ENCODE measurements at places on chromosomes 7 and 10. TPM values are rescaled to one million over a fixed set of nuclear protein-coding genes. Genes with fewer than 3 reads are reported as not detected.
A peak's percentile ranks its signal among the peaks of the same experiment; 100 is the strongest.

NYAP1 gene
- 0.28 TPM for polyA plus RNA-seq

LRMDA gene
- 20.6 TPM for polyA plus RNA-seq

CALML5 gene
- not detected for polyA plus RNA-seq

GRCh38 chr10:129444359-129444758, 22.7 kb upstream of the MGMT start:
- no peak for DNase-seq
- H3K4me1 ChIP-seq: no peaks in the 10 kb centered on the region
- H3K27me3 ChIP-seq: no peaks in the 10 kb centered on the region
- no peak overlapping the region for H3K27ac ChIP-seq
- H3K36me3 ChIP-seq: no peaks in the 10 kb centered on the region
- H3K4me3 ChIP-seq: no peak overlapping the region

- H3K36me3 ChIP-seq: no peaks in the 10 kb centered on the region
- H3K4me3 ChIP-seq: no peak overlapping the region
- H3K27me3 ChIP-seq: no peaks in the 10 kb centered on the region
Measured at GRCh38 chr10:15558136-15558535, 161.6 kb downstream of the ITGA8 start.

- H3K27me3 ChIP-seq: no peaks in the 10 kb centered on the region
- H3K27ac ChIP-seq: no peak overlapping the region
- no peaks in the 10 kb centered on the region for H3K36me3 ChIP-seq
- no peak for DNase-seq
- H3K4me3 ChIP-seq: no peak overlapping the region
- H3K4me1 ChIP-seq: peaks cover 2% of the 10 kb centered on the region
Measured at GRCh38 chr10:104450954-104451353, 97.3 kb downstream of the CFAP58 start.

- peak; percentile 14 for DNase-seq
- H3K4me1 ChIP-seq: peaks cover 11% of the 10 kb centered on the region
- no peak overlapping the region for H3K4me3 ChIP-seq
- no peak overlapping the region for H3K27ac ChIP-seq
- H3K36me3 ChIP-seq: no peaks in the 10 kb centered on the region
- H3K27me3 ChIP-seq: no peaks in the 10 kb centered on the region
Measured at GRCh38 chr10:79027147-79028055, 41.4 kb upstream of the ZMIZ1 start.

- no peaks in the 10 kb centered on the region for H3K27me3 ChIP-seq
- H3K36me3 ChIP-seq: no peaks in the 10 kb centered on the region
- no peak overlapping the region for H3K4me3 ChIP-seq
Measured at GRCh38 chr10:130233426-130233825, 97.2 kb downstream of the GLRX3 start.

DNA sequence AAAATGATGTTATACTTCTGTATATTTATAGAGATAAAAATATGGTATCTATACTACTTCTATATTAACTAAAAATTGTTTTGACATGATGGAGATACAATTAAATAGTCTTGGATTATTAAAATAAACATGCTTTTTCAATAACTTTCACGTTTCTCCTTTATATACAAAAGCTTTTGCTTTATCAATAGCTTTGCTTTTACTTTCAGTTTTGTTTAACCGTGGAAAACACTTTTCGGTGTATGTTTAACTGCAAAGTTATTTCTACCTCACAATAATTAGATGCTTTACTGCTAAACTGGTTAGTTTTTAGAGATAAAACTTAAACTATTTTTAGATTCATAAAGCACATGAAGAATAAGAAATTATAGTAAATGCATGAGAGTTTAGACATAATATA, 432.1 kb upstream of the PCDH15 start:
- H3K4me3 ChIP-seq: no peak overlapping the region
- H3K27ac ChIP-seq: no peak overlapping the region
- no peaks in the 10 kb centered on the region for H3K4me1 ChIP-seq
- no peak for DNase-seq

DNA sequence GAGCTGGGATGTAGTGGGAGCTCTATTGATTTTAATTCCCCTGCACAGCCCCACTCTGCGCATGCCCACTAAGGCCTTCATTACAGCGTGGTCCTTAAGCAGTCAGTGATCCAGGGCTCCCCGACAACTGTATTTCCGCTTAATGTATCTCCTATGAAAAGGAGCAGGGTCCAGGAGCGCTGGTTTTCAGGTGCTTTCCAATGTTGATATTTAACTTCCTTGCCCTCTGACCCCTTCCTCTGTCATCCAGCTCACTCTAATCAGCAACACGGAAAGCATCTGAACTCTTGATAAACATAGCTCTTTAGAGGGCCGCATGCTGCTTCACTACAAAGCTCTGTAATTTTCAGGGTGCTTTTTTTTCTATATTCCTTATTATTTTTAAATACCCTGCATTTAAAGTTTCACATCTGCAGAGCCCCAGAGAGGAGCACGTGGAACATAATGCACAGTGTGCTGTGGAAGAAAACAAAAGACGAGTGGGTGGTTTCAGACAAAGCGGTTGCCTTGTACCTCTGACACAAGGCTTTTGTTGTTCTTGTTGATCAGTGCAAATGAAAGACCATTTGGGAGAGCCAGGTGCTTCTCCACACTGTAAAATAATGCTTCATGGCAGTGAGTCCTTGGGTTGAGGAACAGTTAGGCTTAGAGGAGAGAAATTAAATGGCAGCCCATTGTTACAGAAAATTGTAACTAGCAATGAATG, 465.9 kb upstream of the CELF2 start:
- no peak overlapping the region for H3K4me3 ChIP-seq
- H3K4me1 ChIP-seq: no peaks in the 10 kb centered on the region
- no peaks in the 10 kb centered on the region for H3K27me3 ChIP-seq
- no peak overlapping the region for H3K27ac ChIP-seq
- H3K36me3 ChIP-seq: no peaks in the 10 kb centered on the region
- DNase-seq: no peak

- no peak overlapping the region for H3K4me3 ChIP-seq
- no peak overlapping the region for H3K27ac ChIP-seq
- no peaks in the 10 kb centered on the region for H3K27me3 ChIP-seq
- H3K36me3 ChIP-seq: no peaks in the 10 kb centered on the region
- no peak for DNase-seq
- H3K4me1 ChIP-seq: no peaks in the 10 kb centered on the region
Measured at GRCh38 chr10:60703266-60704041, 74.8 kb upstream of the CDK1 start.

DNA sequence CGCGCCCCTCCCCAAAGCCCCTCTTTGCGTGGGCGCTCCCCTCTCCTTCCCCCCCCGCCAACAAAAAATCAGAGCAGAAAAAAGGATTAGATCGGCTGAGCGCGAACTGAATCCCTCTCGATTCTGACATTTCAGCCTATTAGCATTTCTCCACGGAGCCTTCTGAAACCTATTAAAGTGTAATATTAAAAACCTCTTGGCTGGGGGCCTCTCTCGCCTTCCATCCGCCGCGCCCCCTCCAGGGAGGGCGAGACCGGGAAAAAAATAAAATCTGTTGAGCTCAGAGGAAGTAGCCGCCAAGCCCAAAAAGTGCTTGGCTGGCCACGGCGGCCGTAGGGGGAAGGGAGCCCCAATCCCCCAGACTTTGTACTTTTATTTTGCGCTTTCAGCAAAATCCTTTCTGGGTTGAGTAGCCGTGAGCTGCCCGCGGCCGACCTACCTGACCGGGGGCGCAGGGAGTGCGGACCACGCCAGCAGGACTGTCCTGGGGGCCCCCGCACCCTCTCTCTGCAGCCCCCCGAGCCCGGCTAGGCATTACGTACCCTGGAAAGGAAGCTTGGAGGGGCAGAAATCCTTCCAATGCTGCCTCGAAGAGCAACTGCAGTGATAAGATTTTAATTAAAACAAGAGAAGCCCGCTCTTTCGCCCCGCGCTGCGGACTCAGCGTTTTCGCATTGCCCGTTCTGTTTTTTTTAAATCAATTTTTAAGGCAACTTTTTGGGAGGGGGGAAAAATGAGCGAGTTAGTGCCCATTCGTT, 1.3 kb upstream of the TNRC18 start:
- H3K4me1 ChIP-seq: peaks cover 4% of the 10 kb centered on the region
- peak overlapping the region; percentile 94 for H3K4me3 ChIP-seq
- no peaks in the 10 kb centered on the region for H3K36me3 ChIP-seq
- no peaks in the 10 kb centered on the region for H3K27me3 ChIP-seq
- peak overlapping the region; percentile 98 for H3K27ac ChIP-seq

GRCh38 chr10:8279598-8279997, 225.1 kb downstream of the GATA3 start:
- no peak overlapping the region for H3K4me3 ChIP-seq
- no peak overlapping the region for H3K27ac ChIP-seq
- no peak for DNase-seq
- H3K27me3 ChIP-seq: no peaks in the 10 kb centered on the region
- no peaks in the 10 kb centered on the region for H3K4me1 ChIP-seq

- H3K4me1 ChIP-seq: no peaks in the 10 kb centered on the region
- no peak overlapping the region for H3K27ac ChIP-seq
- no peaks in the 10 kb centered on the region for H3K36me3 ChIP-seq
- H3K27me3 ChIP-seq: no peaks in the 10 kb centered on the region
- DNase-seq: no peak
- H3K4me3 ChIP-seq: no peak overlapping the region
Measured at GRCh38 chr7:11727864-11728263, 104.1 kb downstream of the THSD7A start.

GRCh38 chr10:105837951-105838350, 1196.9 kb downstream of the SORCS3 start:
- peak overlapping the region; percentile 16 for H3K4me3 ChIP-seq
- H3K4me1 ChIP-seq: no peaks in the 10 kb centered on the region
- no peaks in the 10 kb centered on the region for H3K36me3 ChIP-seq
- no peaks in the 10 kb centered on the region for H3K27me3 ChIP-seq

DNA sequence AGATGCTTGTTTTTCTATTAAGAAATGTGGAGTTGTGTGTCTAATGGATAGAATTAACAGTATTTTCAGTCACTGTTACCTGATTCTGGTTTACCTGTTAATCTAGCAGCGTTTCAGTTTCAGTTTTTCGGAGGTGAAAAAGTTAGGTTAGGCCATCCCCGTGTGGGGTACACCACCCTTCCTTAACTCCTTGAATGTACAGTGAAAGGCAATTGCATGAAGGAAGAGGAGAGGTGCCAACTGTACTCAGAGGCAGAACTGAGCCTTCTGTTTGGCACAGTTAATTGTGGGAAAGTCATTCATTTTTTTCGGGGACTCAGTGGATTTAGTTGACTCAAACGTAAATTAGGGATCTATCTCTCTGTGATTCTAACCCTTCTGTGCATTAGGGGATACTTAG, 35.5 kb downstream of the RPA3 start:
- H3K27ac ChIP-seq: no peak overlapping the region
- DNase-seq: no peak
- no peaks in the 10 kb centered on the region for H3K4me1 ChIP-seq
- no peak overlapping the region for H3K4me3 ChIP-seq
- H3K27me3 ChIP-seq: no peaks in the 10 kb centered on the region

DNA sequence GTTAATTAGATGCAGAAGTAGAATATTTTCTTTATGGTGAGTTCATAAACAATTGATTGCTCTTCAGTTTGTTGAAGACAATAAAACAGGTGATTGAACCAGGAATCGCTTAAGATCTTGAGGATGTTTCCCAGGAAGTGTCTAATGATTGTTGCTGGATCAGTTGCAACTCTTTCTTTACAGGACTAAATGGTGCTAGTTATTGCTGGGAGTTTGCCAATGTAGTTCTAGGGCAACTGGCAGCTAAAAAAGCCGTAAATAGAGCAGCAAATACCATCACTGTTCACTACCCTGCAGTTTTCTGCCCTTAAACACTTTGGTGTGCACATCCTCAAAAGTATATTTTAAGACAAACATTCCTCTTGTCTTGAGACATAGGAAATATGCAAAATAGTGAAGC, 119.2 kb upstream of the ANK3 start:
- peaks cover 4% of the 10 kb centered on the region for H3K4me1 ChIP-seq
- no peaks in the 10 kb centered on the region for H3K27me3 ChIP-seq
- H3K27ac ChIP-seq: no peak overlapping the region
- no peaks in the 10 kb centered on the region for H3K36me3 ChIP-seq
- DNase-seq: no peak
- H3K4me3 ChIP-seq: no peak overlapping the region

DNA sequence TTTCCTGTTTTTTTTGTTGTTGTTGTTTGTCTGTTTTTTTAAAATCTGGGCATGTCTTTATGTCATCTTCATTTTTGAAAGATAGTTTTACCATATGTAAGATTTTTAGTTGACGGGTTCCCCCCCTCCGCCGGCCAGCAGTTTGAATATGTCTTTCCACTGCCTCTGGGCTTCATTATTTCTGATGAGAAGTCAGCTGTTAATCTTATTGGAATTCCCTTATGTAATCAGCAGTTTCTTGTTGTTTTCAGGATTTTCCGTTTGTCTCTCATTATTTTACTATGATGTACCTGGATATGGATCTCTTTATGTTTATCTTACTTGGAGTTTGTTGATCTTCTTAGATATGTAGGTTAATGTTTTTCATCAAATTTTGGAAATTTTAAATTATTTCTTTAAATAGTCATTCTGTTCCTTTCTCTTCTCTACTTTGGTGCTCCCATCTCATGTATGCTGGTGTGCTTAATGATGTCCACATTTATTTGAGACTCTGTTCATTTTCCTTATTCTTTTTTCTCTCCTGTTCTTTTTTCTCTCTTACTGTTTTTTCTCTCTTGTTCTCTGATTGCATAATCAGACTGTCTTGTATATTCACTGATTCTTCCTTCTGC, 9.7 kb downstream of the EXOC6 start:
- no peak overlapping the region for H3K4me3 ChIP-seq
- no peak for DNase-seq
- no peak overlapping the region for H3K27ac ChIP-seq

GRCh38 chr7:20407585-20408466, 77.1 kb downstream of the ITGB8 start:
- no peaks in the 10 kb centered on the region for H3K36me3 ChIP-seq
- H3K27me3 ChIP-seq: no peaks in the 10 kb centered on the region
- DNase-seq: peak; percentile 50
- no peak overlapping the region for H3K27ac ChIP-seq

- H3K36me3 ChIP-seq: no peaks in the 10 kb centered on the region
- no peak overlapping the region for H3K4me3 ChIP-seq
- no peaks in the 10 kb centered on the region for H3K27me3 ChIP-seq
- H3K4me1 ChIP-seq: no peaks in the 10 kb centered on the region
- H3K27ac ChIP-seq: no peak overlapping the region
- no peak for DNase-seq
Measured at GRCh38 chr10:89793649-89794254, 92.4 kb downstream of the KIF20B start.

DNA sequence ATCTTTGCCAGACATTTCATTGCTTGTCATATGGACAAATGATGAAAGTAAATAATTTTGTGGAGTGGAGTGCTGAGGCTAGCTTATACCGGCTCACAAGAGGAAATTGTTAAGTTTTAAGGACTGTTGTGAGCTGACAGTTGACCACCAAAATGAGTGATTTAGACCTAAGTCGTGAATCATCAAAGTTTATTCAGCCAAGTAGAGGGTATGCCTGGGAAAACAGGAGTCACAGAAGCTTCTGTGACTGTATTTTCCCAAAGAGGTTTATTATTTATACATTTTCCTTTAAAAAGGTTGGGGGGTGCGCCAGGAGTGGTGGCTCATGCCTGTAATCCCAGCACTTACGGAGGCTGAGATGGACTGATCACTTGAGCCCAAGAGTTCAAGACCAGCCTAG, 21.8 kb downstream of the MRPS24 start:
- no peak overlapping the region for H3K27ac ChIP-seq
- H3K36me3 ChIP-seq: no peaks in the 10 kb centered on the region
- no peaks in the 10 kb centered on the region for H3K4me1 ChIP-seq
